ENCODE measurements at places on chromosomes 13 and 19.

GRCh38 chr19:48968813-48969218 is 3.7 kb downstream of the FTL start:
- DNase-seq = no peak

GRCh38 chr13:41307884-41308640 is 3.0 kb upstream of the NAA16 start:
- DNase-seq = no peak

GRCh38 chr19:4910594-4911281 is 1.4 kb downstream of the UHRF1 start:
- DNase-seq = no peak

DNA sequence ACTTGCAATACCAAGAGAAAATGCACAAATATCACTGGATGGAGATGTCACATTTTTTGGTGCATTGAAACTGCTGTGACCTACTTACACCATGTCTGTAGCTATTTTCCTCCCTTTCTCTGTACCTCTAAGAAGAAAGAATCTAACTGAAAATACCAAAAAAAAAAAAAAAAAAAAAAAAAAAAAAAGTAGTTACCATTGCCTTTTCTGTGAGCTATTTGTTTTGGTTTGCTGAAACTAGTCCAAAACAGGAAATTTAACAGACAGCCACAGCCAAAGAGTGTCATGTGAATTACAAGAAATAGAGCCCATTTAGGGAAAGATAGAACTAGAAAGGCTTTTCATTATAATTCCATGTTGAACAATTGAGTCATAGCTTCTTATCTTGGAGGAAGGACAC is 37.3 kb downstream of the TNFSF13B start:
- no peak for DNase-seq

GRCh38 chr13:32976912-32977311 is 39.3 kb upstream of the KL start:
- DNase-seq = no peak

- DNase-seq = no peak
Observed at GRCh38 chr19:35533822-35534392, 651 bp downstream of the GAPDHS start.

GRCh38 chr19:11587302-11587974 is 9.8 kb upstream of the ZNF627 start:
- DNase-seq = no peak

- DNase-seq = no peak
Observed at GRCh38 chr13:49908637-49909036, 27.5 kb downstream of the SPRYD7 start.

DNA sequence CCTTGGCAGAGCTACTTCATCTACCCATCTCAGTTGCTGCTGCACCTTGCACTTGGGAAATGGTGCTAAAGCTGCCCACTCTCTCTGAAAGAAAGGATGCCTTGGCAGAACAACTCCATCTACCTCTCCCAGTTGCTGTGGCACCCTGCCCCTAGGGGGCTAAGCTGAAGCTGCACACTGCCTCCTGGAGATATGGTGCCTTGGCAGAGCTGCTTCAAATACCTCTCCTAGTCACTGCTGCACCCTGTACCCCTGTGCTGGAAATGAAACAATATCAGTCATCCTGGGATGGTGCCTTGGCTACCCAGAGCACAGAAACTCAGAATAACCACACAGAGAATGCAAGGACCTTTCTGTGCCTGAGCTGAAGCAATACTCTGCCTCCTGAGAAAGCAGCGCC is 615.8 kb downstream of the DIAPH3 start:
- no peak for DNase-seq

- no peak for DNase-seq
Observed at GRCh38 chr19:32652894-32653598, 21.9 kb downstream of the ANKRD27 start.

DNA sequence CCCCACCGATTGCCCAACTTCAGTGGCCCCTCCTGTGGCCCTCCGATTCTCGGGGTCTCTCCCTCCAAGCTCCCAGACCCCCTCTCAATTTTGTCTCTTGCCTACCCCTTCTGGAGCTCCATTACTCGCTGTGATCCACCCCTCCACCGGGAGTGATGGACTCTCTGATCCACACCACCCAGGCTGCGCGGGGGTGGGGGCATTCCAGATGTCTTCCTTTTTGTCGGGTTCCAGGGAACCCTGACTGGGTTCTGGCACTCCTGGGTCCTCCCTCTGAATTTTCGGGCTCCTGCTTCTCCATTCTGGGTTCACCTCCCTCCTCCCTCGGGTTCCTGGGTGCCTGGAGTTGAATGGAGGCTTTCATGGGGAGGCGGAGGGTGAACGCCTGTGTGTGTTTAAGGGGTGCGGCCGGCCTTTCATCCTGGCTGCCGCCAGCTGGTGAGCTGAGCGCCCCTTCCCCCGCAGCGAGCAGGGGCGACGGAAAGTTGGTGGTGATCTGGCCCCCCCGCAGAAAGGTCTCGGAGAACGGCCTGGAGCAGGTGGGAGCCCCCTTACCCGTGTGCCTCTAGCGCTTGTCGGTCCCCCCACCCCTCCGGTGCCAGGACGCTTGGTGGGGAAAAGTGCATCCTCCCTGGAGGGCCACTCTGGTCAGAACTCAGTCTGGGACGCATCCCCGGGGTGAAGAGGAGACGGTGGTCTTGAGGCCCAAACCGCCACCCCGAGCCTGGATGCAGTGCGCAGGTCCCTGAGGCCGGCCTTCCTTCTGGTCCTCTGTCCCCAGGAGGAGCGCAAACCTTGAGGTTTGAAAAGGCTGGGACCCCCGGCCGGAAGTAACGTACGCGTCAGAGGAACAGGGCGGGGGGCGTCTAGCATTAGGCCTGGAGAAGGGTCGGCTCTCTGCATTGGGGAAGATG is 1.6 kb downstream of the MISP3 start:
- DNase-seq = no peak

- DNase-seq = no peak
Observed at GRCh38 chr19:46571495-46571894, 29.6 kb upstream of the CALM3 start.

GRCh38 chr13:42331009-42331408 is 59.1 kb downstream of the AKAP11 start:
- DNase-seq = no peak

DNA sequence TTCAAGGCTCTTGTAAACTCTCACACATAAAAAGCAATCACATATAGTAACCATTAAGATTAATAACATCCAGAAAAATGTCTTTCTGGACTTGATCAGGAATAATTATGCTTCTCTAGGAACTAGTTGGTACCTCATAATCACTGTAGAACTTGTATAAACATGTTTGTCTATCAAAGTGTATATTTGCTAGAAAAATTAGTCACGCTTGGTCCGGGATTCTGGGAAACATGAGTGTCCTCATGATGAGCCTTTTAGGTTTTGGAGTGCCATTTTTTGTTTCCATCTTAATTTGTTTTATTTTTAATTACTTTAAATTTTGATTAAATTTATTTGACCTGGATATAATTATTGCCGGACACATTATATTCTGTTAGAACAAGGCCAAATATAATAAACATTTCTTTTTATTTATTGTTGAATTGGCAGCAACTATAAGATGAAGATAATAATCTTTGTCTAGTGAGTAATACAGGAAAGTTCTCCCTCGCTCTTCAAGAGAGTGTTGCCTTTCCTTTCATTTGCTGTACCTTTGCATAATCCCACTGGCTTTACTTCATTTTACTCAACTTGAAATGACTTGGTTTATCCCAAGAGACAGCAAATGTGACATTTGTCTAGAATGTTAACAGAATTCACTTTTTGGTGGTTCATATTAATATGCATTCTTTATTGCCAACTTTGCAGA is 207.0 kb downstream of the NALCN start:
- DNase-seq = no peak

DNA sequence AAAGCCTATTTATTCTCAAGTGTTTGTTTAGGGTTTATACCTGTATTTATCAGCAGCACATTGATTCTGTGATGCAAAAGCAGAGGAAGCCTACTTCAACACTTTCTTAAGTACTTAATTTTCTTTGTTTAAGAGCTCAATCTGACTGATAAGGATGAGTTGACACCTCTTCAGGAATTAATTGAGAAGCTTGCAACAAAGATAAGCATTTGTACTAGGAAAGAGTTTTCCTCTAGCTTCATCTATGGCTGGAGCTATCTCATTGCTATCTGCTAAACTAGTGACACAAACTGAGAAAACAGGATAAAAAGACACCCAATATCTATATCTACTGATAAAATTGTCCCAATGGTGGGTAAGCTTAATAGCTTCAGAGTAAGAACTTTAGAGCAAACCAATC is 170.1 kb upstream of the SLITRK6 start:
- DNase-seq = no peak

GRCh38 chr13:40799508-40799907 is 10.1 kb downstream of the SLC25A15 start:
- DNase-seq = no peak

DNA sequence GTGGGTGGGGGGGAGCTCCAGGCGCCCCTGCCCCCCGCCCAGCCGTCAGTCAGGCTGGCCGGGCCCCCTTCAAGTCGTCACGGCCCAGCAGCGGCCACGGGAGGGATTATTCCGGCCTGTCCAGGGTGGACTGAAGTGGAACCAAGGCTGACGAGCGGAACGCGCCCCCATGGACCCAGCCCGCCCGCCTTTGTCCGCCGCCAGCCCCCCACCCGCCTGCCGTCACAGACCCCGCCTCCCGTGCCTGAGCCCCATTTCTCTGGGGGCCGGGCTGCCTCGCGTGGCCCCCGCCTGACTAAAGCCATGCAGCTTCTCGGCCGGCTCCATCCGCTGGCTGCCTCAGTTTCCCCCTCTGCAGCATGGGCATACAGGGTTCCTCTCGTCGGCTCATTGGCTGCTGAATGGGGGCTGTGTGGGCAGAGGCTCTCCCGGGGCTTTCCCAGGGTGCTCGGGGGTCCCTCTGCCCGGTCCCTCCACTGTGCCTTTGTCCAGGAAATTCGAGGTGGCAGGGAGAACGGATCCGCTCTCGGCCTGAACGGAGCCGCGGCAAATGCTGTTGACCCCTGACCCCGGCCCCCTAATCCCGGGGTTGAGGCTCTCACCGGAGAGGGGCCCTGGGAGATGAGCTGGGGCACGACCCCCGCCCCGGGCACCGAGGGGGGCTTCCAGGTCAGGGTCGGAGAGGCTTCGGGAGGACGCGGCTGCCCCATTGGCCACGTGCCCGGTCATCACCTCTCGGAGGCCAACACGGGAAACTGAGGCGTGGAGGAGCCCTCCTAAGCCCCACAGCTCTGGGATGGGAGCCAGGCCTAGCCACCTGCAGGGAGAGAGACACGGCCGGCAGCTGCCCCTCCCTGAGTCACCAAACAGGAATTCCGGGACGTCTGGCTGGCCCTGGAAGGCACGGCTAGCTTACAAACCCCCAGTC is 27.4 kb downstream of the EFNA2 start:
- no peak for DNase-seq

All from esophagus squamous epithelium (tissue), 5 donors.